Activated T-cell treated with anti-CD3 and anti-CD28 coated beads, Interleukin-2, amount 50 U/mL, for 48 hours (primary cell): ENCODE measurements at places on chromosomes 12 and 14.
A peak's percentile ranks its signal among the peaks of the same experiment; 100 is the strongest.

- no peak for DNase-seq
Measured at GRCh38 chr14:69654116-69654515, 42.7 kb downstream of the SUSD6 start.

DNA sequence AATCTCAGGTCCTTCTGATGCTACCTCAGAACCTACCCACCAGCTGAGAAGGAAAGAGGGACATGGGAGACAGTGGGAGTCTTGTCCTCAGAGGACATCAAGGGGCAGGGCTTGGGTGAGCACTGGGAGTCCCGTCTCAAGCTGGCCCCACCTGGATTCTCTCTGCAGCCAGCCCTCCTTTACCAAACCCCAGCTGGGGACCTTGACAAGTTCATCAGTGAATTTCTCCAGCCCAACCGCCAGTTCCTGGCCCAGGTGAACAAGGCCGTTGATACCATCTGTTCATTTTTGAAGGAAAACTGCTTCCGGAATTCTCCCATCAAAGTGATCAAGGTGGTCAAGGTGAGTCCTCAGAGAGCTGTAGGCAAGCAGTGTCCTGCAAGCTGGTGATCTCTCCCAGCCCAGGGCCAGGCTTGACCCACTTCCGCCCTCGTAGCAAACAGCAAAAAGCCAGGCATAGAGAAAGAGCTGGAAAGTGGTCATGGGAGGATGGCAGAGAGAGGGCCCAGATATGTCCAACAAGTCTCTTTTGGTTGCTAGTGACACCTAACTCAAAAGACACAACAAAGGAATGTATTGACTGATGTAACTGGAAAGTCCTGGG is 14.2 kb upstream of the OAS2 start:
- DNase-seq, result no peak

DNA sequence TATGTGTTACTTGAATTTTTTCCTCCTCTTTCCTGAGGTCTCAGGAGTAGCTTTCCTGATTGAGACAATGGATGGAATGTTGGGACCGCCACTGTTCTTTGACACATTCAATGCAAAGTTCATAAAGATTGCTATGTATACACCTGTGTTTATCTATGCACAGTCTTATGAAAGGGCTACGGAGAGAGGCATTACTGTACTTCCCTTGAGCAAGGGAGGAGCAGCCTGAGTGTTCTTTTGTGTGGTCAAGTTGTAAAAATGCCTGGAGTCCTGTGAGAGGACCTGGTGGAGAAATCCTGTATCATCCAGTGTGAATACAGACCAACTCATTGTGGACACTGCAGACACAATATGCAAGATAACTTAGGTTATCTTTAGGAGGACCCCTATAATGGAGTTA is 1.2 kb downstream of the SRGAP1 start:
- no peak for DNase-seq

- DNase-seq, result no peak
Measured at GRCh38 chr12:44817687-44818086, 58.4 kb downstream of the NELL2 start.

DNA sequence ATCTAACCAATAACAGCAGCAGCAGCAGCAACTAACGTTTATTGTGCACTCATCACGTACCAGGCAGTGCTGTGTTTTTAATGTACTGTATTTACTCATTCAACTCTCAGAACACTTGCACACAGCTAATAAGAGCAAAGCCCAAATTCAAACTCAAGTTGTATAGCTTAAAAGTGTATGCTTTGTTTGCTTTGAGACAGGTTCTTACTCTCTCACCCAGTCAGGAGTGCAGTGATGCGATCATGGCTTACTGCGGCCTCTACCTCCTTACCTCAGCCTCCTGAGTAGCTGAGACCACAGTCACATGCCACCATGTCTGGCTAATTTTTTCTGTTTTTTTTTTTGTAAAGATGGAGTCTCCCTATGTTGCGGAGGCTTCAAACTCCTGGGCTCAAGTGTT is 105.4 kb downstream of the PAPLN start:
- DNase-seq, result no peak

DNA sequence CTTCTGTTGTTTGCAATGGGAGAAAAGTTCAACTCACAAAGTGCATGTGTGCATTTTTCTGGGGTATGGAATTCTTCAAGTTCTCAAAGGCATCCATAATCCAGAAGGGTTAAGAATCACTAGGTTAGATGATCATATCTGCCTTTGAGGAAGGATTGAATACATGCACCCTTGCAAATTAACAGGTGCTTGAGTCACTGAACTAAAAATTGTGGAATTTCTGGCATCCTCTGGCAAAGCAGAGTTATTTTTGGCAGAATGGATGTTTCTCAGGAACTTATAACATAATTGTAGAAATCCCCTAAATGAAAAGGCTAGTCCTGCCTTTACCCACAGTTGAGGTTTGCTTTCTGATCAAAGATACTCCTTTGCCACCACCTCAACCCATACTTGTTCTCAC is 136.5 kb upstream of the DYRK2 start:
- no peak for DNase-seq

DNA sequence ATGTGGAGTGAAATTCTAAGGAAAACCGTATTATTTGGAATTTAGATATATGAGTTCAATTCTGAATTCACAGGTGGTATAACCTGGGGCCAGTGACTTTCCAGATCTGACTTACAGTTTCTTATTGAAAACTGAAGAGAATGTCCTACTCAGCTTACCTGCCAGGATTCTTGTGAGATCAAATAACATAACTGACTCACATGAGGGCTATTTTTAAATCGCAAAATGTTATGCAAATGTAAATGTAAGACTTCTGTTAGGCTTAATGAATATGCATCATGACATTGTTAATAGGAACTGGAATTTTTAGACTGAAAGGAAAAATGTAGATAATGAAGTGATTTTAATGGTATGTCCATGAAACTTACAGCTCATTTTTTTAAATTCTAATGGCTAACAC is 1142.1 kb downstream of the FLRT2 start:
- DNase-seq, result no peak

DNA sequence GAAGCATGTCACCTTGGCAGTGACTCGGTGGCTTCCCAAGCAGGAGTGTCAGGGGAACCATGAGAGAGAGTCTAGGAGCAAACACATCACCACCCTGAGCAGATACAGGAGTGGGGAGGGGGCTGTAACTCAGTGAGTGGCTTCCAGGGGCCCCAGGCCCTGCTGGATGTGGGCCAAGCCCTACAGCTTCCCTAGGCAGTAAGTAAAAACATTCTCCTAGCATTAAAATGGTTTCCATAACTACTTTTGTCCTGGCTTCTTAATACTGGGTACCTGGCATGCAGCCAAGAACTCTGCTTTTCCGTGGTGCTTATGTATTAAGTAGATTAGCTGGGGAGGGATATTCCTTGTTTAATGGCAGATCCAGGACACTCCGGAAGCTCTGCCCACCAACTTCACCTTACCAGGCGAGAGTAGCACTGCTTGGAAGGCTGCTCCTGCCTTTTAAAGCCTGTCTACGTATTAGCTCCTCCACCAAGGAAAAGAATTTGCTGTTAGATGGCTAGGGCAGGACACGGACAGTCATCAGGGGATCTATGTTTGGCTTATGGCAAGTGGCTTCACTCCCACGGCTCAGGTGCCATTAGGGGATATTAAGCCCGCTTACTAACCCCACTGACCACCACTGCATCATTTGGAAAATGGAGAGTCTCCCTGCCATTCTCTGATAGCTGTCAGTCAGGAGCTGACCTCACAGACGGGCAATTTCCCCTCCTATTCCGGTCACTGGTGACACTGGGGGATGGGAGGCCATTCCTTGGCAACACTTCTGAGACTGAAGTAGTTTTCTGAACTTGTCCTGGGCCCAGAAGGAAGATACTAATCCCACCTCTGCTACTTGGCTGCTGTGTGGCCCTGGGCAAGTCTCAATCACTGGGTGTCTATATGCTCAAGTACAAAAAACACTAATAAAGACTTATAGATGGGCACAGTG is 22.8 kb downstream of the OTUB2 start:
- peak; percentile 13 for DNase-seq

GRCh38 chr14:38616959-38617358 is 361.1 kb upstream of the CLEC14A start:
- no peak for DNase-seq

DNA sequence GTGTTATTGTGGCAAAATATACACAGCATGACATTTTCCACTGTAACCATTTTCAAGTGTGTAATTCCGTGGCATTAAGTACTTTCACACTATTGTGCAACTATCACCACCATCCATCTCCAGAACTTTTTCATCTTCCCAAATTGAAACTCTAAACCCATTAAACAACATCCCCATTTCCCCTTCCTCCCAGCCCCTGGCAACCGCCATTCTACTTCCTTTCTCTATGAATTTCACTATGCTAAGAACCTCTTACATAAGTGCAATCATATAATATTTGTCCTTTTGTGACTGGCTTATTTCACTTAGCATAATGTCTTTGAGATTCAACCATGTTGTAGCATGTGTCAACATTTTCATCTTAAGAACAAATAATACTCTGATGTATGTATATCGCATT is 67.8 kb upstream of the PYGL start:
- no peak for DNase-seq

GRCh38 chr14:105161964-105162668 is 6.5 kb downstream of the JAG2 start:
- DNase-seq, result no peak

GRCh38 chr12:128702371-128702770 is 121.4 kb downstream of the SLC15A4 start:
- no peak for DNase-seq

GRCh38 chr14:91545946-91546716 is 36.0 kb upstream of the PPP4R3A start:
- DNase-seq, result no peak

DNA sequence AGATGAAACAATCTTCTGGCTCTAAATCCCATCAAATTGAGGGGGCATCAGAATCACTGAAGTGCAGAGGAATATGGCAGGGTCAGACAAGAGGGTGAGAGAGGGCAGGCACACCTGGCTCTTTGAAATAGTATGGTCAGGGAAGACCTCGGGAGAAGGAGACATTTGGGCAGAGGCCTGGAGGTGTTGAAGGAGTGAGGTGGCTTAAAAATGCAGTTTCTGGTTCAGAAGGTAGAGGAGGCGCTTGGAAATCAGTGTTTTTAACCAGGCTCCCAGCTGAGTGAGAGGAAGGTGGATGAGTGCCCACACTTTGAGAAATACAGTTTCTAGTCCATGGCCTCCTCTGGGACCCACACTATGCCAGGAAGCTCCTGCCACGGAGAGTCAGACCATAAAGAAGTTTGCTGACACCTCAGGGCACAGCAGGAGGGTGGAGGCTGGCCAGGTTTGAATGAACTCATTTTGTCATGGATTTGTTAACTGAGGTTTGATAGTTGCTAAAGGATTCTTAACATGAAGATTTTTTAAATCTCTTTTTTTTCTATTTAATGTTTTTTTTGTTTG is 20.1 kb downstream of the NID2 start:
- no peak for DNase-seq

DNA sequence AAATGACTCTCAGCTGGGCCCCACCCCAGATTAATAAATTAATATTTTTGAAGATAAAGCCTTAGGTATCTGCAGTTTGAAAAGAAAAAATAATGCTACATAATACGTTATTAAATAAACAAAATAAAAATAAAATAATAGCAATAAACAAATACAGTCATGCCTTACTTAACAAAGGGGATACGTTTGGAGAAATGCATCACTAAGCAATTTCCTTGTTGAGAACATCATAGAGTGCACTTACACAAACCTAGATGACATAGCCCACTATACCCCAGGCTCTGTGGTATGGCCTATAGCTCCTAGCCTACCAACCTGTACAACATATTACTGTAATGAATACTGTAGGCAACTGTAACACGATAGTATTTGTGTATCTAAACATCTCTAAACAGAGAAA is 7.1 kb upstream of the EGLN3 start:
- no peak for DNase-seq

DNA sequence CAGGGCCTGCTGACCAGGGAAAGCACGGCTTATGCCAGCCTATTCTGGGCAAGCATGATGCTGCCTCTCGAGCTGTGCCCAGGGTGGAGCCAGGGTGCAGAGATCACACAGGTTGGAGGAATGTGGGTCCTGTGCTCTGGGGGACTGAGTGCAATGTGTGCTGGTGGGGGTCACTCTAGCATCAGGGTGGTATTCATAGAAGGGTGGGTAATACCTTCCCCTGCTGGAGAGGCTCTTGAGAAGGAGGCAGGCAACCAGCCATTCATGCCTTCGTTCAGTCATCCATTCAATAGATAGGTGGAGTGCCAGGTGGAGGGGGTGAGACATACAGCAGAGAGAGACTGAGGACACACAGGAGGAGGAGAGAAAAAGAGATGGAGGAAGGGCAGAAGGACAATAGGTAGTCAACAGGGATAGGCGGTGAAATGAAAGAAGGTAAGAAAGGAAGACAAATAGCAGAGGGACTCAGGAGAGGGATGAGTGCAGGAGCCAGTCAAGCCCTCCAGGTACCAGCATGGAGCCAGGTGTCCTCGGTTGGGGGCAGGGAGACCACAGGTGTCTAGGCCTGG is 5.2 kb upstream of the ZNF385A start:
- no peak for DNase-seq

GRCh38 chr14:70698288-70698687 is 56.6 kb downstream of the TTC9 start:
- DNase-seq, result no peak

- DNase-seq, result no peak
Measured at GRCh38 chr14:34452258-34452822, 9.7 kb downstream of the SPTSSA start.

DNA sequence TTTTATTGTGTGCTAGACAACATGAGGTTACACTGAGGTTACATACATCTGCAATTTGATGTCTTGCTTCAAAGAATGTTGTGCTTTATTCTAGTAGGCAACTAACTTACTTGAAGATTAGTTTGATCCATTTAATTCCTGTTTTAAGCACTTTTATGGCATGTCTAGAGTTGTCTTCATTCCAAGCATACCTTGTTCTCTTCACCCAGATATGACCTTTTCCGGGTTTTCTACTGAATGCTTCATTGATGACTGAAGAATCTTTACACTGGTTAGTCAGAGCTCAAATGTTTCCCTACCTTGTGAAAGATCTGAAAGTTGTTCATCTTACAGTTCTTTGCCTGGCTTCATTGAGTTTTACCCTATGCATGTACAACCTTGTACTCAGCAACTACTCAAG is 274.0 kb upstream of the KITLG start:
- no peak for DNase-seq

DNA sequence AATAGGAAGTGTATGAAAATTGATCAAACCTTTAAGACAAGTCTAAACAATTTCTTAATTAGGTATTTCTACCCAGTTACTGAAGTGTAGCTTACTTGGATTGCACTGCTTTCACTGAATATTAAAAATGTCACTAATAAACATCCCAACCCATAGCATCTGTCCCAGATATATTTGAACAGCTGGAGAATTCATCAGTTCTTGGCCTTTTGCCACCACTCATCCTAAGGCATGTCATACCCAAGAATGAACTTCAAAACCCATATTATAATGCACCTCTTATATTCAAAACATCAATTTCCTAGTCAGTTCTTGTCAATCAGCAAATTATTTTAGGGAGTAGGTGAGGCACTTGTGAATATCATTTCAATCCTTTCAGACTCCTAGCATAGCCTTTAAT is 392.3 kb downstream of the PAWR start:
- DNase-seq, result no peak

GRCh38 chr12:110247340-110248095 is 33.5 kb upstream of the ATP2A2 start:
- DNase-seq, result no peak

GRCh38 chr14:91866511-91867295 is 633 bp downstream of the TC2N start:
- no peak for DNase-seq
